Activated CD4-positive, alpha-beta T cell treated with anti-CD3 and anti-CD28 coated beads, Interleukin-2, amount 10 ng/mL, durations not matched to agents 7 days and 5 days (primary cell): ENCODE measurements at places on chromosomes 2 and 18.

GRCh38 chr18:42038936-42039335 is 83.9 kb downstream of the PIK3C3 start:
- DNase-seq = no peak

GRCh38 chr2:168241208-168241607 is 6.2 kb downstream of the STK39 start:
- DNase-seq = no peak

DNA sequence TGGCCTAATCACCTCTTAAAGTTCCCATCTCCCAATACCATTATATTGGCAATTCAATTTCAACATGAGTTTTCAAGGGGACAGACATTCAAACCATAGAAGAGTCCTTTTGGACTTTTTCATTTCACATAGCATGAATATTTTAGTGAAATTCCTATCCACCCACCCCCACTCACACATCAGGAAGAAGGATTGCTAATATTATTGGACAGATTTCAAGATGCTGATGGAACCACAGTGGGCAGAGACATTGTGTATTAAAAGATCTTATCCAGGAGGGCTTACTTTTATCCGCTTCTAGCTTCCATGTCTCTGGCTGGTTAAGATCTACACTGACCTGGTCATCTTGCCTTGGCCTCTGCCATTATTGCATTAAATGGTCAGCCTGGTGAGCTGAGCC is 297.4 kb upstream of the ACVR2A start:
- no peak for DNase-seq

- no peak for DNase-seq
Observed at GRCh38 chr2:61423714-61424113, 47.2 kb downstream of the USP34 start.

GRCh38 chr18:5198311-5198710 is 1.3 kb upstream of the AKAIN1 start:
- no peak for DNase-seq

DNA sequence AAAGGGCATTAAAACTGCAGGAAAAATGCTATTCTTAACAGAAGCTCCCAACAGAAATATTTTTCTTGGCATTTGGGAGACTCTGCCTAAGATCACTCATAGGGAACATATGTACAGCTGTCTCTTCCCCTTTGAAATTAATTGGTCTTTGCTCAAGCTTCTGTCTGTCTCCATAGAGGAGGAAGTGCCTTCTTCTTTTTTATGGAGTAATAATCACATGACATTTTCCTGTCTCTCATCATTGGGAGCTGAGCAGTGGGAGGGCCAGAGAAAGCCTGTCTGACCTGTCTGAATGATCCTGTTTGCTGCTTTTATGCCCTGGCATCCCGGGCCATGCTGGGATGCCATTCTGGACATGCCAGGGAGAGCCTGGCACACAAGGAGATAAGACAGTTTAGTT is 145.6 kb downstream of the AQP4 start:
- DNase-seq = no peak

DNA sequence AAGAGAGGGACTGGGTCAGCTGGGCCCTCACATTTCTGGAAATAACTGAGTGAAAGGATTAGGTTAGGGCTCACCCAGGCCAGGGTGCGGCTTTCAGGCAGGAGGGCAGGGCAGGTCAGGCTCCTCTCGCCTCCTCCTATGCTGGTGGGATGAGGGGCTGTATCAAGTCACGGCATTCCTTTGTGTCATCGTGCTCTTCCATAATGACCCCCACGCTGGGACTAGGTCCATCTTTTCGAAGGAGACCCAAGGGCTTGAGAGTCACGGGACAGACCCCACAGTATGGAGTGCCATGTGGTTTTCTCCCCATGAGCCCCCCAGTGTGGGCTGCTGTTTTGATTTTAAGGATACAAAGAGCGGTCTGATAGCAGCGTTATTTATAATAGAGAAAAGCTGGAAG is 137.8 kb upstream of the COPS8 start:
- peak; percentile 3 for DNase-seq

DNA sequence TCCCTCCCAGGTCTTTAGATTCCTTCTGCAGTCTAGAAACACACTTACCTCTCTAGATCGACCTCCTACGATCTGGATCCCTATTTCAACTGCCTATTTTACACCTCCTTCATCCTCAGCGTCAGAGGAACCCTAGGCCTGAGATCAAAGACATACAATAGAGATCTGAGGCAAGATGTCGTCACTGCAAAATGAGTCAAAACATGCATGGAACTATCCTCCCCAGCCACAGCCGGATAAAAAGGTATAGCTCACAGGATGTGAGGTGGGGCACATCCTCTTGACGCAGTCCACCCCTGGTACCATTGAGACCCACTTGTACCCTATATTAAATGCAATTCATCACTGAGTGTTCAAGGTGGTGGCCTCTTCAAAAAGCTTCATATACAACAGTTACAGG is 63.7 kb upstream of the DNAJC10 start:
- peak; percentile 55 for DNase-seq

DNA sequence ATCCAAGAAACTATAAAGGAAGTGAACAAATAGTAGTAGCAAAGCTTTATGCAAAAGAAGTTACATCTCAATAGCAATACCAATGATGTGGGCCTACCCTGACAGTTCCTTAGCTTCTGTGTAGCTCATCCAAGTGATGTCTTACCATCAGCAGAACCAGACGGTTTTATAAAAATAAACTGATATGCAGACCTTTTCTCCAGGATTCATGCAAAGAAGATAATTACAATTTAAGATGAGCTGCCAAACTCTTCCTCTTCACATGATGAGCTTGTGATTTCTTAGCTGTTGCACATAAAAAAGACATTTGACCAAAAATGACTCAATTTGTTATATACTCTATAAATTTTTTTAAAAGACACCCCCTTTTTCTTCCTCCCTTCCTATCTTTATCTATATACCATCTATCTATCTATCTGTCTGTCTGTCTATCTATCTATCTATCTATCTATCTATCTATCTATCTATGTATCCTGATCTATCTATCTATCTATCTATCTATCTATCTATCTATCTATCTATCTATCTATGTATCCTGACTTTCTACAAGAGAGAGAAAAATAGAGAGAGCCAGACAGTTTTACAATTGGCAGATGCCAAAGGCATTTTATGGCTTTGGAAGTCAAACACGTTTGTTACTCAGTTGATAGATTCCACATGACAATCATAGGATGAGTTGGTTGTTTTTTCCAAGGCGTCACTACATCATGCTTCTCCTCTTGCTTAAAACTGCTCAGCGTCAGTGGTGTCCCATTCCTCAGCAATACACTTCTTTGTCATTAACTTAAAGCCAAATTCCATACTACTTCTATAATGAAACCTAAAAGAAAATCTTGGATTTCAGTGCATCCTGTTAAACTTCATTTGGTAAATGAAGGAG is 65.9 kb upstream of the ACTR3 start:
- no peak for DNase-seq

DNA sequence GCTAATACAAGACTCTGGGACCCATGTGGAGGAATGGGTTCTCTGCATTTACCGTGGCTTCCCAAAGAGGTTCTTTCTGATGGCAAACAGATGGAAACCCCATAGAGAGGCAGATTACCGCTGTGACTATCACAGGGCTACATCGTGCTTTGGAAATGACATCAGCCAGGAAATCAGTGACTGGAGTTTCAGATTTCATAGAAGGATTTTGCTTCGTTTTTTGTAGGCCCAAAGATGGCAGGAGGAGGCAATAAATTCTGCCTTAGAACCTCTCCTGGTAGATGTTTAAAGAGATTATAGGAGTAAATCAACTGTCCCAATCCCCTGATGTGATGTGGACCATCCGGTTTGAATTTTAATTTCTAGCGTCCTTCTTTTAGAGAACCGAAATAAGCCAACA is 214.1 kb downstream of the AGPS start:
- no peak for DNase-seq

- DNase-seq = no peak
Observed at GRCh38 chr18:74976331-74976909, 232.5 kb downstream of the PTGR3 start.

GRCh38 chr2:148603562-148603920 is 41.0 kb upstream of the EPC2 start:
- DNase-seq = peak; percentile 10

DNA sequence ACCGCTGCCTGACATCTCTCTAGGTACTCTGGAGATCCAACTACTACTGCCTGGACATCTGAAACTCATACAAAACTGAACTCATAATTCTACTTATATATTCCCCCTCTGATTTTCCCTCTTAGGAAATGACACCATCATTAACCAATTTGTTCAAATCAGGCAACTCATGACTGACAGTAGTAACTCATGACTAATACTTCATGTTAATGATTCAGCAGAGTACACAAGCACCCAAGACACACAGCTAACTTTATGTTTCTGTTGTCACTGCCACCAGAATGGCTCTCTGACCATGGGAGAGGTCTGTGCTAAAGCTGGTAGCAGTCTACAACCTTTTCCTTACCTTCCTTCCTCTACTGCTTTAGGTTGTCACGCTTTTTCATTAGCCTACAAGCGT is 91.1 kb downstream of the ITSN2 start:
- no peak for DNase-seq

GRCh38 chr2:179487010-179487731 is 222.5 kb upstream of the SESTD1 start:
- no peak for DNase-seq

DNA sequence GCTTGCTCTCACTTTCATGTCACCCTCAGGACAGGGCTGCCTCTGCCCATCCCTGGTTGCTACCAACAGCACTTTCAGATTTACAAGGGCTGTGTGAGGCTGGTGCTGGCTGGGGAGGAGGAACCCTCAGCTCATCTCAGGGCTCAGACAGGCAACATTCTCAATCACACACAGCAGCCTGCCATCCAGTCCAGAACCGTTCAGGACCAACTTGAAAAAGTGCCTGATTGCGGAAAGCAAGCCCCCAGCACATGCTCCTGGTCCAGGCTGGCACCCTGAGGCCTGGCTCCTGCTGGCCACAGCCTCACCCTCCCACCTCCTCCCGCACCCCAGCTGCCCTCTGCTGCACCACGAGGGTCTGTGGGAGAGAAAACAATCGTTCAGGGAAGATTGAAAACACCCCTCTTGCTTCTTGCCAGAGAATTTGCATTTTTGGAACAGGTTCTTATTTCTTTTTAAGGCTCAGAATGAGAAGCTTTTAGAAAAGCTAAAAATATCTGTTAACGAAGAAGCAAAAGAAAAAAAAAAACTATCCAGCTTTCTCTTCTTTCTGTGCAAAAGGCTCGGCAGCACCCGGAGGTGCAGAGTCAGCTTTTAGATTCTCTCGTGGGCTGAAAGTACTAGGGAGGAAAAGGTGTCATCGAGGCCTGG is 403.8 kb upstream of the ID2 start:
- no peak for DNase-seq

DNA sequence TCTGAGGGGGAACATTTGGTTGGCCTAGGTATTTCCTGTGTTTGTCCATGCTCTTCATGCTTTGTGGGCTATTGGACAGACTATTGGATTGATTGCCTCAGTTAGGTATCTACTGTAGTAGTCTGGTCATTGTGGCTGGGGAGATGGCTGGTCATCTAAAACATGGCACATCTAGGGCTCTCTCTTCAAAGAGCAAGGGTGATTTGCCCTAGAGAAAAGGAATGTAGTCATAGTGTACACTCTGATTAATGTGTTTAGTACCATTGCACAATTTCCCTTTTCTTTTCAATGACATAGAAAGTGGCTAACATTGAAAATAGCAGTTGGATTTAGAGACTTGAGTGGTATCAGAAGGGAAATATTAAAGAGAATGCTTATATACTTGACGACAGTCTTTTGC is 114.3 kb downstream of the LCLAT1 start:
- DNase-seq = no peak

DNA sequence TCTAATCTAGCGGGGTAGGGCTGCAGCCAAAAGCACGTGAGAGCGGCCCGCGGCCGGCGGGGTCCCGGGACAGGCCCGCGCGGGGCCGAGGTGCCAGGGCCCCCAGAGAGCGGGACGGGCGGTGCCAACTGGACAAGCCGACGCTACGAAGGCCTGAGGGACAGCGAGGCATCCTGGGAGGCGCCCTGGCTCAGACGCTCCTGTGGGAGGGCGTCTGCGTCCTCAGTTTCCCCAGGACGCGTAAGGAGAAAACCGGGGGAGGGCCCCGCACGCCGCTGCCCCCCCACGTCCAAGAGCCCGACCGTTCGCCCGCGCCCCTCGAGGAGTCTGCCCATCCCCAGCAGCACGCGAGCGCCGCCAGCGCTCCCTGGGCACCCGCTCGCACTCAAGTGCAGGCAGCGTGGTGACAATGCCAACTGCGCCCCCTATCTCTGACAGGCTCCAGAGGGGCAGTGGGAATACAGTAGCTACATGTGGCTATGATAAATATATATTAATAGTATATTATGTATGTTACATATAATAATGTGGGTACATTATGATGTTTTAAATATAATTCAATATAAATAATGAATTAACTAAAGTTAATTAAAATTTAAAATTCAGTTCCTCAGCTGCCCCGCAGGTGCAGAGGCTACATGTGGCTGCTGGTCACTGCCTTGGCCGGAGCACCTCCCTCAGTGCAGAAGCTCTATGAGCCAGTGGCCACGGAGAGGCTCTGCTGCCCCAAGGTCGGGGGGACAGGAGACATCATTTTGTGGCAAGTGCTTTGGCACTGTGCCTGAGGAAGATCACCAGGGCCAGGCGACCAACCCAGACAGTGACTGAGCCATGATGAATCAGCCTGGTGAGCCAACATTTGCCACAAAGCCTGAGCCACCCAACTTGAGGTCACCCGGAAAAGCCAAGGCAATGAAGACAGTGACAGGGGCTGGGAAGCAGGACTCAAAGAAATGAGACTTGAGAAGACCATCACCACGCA is 5.5 kb upstream of the SFT2D3 start:
- peak; percentile 38 for DNase-seq

- no peak for DNase-seq
Observed at GRCh38 chr2:200209030-200209429, 97.5 kb upstream of the SPATS2L start.

DNA sequence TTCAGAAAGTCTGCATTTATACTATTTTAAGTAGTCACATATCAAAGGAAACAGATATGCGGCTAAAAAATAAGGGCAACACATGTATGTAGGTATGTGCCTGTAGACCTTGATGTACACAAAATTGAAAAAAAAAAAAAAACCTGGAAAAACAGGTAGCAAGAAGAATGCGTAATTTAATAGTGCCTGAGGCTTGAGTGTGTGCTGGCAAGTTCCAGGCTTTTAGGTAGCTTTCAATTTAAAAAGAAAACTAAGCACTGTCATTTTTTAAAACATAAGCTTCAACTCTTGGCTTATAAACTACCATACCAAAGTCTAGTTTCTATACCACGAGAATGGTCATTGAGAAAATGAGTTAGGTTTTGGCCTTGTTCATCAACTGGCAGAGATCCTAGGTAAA is 72.3 kb downstream of the OTX1 start:
- DNase-seq = no peak

DNA sequence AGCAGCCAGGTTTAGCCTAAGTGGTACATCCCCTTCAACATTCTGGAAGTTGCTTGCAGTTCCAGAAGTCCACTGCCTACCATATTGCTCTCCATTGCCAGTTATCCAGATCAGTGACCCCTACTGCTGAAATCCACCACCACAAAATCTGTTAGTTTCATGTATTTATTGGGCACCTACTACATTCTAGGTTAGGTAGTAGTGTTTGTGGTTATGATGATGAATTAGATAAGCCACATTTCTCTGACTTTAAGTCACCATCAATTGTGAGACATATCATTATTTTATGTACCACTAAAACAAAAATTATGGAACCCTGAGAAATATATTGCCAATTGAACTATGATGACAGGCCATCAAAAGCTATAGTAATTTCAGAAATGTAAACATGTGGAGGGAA is 139.5 kb upstream of the PKDCC start:
- DNase-seq = no peak

- no peak for DNase-seq
Observed at GRCh38 chr2:203656522-203657287, 49.7 kb upstream of the CD28 start.
